ENCODE measurements at places on chromosomes 7 and 10.

DNA sequence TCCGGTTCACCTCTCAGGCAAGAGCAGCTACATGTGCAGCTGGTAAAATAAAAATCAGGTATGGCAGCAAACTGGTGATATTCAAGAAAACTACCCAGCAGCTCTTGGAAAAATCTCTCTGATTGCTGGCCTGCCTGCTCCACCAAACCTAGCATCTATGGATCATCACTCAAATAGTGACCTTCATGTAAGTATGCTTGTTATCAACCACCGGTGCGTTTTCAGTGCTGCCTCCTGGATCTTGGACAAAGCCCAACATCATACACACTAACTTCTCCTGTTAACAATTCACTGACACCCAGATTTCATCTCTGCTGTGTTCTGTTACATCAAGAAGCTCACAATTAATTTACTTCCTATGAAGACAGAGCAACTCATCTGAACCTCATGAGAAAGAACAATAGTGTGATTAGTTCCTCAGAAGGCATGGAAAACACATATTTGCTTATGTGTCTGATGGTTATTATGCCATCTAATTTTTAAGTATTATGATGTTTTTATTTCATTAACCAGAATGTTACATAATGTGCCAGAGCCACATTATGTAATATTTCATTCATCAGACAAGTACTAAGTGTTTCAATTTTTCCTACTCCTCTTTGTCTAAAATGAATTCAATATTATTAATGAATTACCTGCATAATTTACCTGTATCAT is 8.8 kb downstream of the CDK6 start:
- DNase-seq = no peak

- DNase-seq = no peak
Measured at GRCh38 chr10:5618042-5618441, 48.4 kb downstream of the ASB13 start.

DNA sequence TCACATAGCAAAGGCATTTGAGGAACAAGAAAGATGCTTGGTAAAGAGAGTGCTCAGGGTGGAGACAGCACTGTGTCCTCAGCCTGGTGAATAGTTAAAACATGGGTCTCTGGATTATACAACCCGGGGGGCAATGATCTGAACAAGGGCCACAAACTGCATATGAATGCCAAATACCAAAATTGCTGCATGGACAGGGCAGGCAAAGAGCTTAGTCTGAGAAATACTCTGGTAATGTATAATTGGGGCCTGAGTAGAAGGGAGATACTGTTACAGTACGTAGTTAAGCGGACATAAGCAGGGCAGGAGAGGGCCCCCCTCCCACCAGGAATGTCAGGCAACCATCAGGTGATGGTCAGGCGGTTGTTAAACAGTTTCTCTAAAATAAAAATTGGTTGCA is 99.3 kb upstream of the CDK1 start:
- no peak for DNase-seq

- DNase-seq = no peak
Measured at GRCh38 chr7:149021725-149022062, 6.6 kb downstream of the PDIA4 start.

GRCh38 chr7:51629206-51629605 is 312.6 kb upstream of the COBL start:
- DNase-seq = no peak

GRCh38 chr10:6721964-6722615 is 142.0 kb upstream of the PRKCQ start:
- no peak for DNase-seq

DNA sequence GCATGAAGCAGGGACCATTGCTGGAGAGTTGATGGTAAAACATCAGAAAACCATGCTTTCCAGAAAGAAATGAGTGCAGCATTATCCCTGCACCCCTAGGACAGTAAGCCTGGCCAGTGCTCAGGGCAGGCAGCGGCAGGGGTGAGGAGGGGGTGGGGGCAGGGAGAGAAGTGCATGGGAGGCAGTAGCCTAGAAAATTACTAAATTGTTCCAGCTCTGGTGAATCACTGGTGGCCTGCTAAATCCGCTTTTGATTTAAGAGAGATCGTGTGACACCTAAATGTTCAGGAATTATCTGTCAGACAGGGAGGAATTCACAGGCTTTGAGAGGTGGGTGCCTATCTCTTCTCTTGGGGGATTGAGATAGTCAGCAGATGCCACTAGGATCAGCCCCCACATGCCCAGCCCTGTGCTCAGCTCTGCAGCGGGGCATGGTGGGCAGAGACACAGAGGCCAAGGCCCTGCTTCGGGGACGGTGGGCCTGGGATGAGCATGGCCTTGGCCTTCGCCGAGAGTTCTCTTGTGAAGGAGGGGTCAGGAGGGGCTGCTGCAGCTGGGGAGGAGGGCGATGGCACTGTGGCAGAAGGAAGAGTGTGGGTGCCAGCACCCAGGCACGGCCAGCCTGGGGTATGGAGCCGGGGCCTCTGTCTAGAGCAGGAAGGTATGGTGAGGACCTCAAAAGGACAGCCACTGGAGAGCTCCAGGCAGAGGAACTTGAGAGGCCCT is 5.0 kb upstream of the AQP1 start:
- DNase-seq = no peak

DNA sequence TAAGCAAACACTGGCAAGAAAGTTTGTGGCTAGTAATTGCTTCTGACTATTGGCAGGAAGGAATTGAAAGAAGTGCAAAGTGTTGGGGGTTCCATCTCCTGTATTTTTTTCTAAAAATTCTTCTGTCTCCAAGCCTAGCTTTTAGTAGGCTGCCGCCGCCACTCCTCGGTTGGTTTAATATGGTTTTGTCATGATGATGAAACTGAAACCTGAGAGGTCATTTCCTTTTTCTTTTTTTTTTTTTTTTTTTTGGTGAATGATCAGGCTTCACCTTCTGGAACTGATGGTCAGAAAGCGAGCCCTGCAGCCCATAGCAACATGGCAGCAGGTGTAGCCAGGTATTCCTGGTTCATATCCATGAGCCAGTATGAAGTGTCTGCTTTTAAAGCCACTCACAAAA is 75.3 kb upstream of the AGBL3 start:
- DNase-seq = no peak

- no peak for DNase-seq
Measured at GRCh38 chr7:12601302-12601869, 30.9 kb downstream of the SCIN start.

DNA sequence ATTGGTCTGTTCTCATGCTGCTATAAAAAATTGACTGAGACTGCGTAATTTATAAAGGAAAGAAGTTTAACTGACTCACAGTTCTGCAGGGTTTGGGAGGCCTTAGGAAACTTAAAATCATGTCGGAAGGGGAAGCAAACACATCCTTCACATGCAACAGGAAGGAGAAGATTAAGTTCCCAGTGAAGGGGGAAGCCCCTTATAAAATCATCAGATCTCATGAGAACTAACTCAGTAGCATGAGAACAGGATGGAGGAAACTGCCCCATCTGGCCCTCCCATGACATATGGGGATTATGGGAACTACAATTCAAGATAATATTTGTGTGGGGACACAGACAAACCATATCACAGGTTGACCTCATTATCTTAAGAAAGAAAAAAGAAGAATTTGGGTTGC is 134.5 kb downstream of the PPP1R3A start:
- no peak for DNase-seq

- DNase-seq = no peak
Measured at GRCh38 chr10:128506423-128506822, 380.2 kb upstream of the MKI67 start.

DNA sequence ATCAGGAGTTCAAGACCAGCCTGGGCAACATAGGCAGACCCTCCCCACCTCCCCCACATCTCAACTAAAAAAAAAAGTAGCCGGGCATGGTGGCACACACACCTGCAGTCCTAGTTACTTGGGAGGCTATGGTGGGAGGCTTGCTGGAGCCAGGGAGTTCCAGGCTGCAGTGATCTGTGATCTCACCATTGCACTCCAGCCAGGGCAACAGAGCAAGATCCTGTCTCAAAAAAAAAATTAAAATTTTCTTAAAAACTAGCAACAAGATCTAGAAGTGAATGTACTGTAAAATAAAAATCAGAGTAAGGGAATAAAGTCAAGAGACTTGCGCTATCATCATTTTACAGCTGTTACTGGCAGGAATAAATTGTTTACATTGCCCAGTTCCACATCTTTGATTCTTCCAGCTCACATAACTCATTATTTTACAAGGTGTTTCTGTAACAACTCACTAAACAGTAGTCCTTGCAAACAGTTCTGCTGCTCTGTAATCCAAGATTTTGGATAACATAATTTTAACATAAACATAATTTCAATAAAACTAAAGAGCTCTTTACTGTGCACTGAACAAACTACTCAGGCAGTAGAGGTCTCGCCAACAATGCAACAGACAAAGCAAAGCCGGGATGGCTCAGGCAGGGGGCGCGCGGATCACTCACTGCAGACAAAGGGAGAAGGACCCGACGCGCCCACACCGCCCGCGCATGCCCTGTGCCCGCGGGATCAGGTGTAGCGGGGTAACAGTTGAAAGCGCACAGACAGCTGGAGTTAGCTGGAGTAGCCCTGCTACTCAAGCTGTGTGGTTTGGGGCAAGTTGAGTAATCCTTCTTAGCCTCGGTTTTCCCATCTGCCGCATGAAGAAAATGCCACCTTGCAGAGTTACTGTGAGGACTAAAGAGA is 73.3 kb upstream of the NFE2L3 start:
- DNase-seq = peak; percentile 72

- DNase-seq = no peak
Measured at GRCh38 chr10:127059314-127059713, 137.1 kb downstream of the INSYN2A start.

DNA sequence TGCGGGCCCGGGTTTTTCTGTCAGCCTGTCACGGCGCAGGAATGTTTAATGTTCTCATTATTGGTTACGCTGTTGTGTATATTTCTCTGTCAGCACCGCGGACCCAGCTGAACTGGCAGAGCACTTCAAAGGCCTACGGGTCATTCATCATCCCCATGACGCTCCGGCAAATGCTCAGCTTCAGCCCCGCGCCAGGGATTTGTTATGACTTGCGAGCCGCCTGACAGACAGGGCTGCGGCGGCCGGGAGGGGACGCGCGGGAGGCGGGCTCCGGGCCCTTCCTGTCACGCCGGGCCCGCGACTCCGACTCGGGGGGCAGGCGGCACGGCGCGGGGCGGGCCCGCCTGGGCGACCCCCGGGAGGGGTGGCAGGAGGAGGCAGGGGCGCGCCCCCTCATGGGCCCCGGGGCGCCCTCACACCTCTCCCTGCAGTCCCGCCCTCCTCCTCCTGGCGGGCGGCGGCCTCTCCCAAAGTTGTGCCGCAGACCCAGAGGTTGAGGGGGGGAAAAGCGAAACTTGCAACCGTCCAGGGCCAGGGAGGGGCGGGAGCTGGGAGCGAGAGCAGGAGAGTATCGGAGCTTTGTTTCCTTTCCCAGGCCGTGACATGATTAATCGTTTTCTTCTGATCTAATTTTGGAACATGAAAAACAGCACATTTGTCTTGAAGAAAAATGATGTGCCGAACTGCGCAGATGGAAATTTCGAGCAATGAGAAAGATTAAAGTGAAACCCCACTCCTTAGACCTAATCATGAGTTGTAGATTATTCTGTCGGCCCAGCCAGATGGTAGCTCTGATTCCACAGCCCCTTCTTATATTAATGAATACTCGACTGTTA is 59.3 kb upstream of the COMTD1 start:
- DNase-seq = peak; percentile 92

DNA sequence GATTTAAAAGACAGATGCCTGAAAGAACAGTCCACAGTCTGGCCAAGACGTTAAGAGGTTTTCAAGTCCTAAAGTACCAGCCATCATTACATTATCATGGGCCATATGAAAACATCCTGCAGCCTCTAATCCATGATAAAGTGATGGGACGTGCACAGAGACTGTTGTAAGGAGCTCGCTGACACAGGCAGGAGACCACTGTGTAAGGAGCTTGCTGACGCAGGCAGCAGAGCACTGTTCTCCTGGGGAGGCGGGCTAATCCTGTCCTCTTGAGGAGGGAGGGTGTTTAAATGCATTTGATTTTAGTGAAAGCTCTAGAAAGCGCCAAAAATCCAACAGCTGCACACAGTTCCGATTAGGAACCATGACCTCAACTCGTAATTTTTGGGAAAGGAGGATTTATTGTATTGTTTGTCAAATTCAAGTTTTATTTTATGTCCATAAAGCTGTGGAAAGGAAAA is 16.9 kb downstream of the SVIL start:
- DNase-seq = no peak

DNA sequence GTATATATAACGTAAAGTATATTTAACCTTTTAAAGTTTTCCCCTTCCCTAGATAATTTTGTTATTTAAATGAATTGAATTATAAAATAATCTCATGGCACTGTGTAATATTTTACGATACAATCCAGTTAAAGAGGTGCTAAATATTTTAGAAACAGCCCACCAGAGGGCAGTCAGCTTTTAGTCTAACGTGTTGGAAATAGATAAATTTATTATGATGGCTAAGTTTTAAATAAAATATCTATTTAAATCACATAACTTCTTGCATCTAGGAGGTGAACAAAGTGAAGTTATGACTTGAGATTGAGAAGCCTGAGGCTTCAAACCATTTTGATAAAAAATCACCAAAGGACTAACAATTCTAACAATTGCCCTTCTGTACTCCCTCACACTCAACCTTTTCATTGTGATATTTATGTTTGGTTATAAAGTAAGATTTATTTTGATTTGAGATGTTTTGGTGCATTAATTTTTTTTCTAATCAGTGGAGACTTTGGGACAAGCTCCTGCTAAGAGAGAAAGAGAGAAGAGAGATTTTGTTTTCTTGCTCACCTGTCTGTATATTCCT is 171.5 kb upstream of the SP4 start:
- no peak for DNase-seq

GRCh38 chr7:27897441-27897847 is 157.5 kb downstream of the TAX1BP1 start:
- DNase-seq = no peak

- DNase-seq = no peak
Measured at GRCh38 chr10:24254180-24254579, 45.2 kb downstream of the KIAA1217 start.

- DNase-seq = no peak
Measured at GRCh38 chr7:71804256-71804655, 607.9 kb downstream of the CALN1 start.

- no peak for DNase-seq
Measured at GRCh38 chr10:17547060-17547459, 70.1 kb downstream of the HACD1 start.

- no peak for DNase-seq
Measured at GRCh38 chr7:92848851-92849250, 12.5 kb upstream of the CDK6 start.

- DNase-seq = no peak
Measured at GRCh38 chr10:108970016-108970415, 953.3 kb downstream of the XPNPEP1 start.

GRCh38 chr7:67825356-67825755 is 828.7 kb downstream of the TYW1 start:
- DNase-seq = no peak

Measured in tibial artery (tissue), 4 donors.